GM12891 (cell line): ENCODE measurements at places on chromosomes 12 and 14.

GRCh38 chr12:103583008-103583407 lies 4.1 kb upstream of the STAB2 start:
- DNase-seq: no peak

DNA sequence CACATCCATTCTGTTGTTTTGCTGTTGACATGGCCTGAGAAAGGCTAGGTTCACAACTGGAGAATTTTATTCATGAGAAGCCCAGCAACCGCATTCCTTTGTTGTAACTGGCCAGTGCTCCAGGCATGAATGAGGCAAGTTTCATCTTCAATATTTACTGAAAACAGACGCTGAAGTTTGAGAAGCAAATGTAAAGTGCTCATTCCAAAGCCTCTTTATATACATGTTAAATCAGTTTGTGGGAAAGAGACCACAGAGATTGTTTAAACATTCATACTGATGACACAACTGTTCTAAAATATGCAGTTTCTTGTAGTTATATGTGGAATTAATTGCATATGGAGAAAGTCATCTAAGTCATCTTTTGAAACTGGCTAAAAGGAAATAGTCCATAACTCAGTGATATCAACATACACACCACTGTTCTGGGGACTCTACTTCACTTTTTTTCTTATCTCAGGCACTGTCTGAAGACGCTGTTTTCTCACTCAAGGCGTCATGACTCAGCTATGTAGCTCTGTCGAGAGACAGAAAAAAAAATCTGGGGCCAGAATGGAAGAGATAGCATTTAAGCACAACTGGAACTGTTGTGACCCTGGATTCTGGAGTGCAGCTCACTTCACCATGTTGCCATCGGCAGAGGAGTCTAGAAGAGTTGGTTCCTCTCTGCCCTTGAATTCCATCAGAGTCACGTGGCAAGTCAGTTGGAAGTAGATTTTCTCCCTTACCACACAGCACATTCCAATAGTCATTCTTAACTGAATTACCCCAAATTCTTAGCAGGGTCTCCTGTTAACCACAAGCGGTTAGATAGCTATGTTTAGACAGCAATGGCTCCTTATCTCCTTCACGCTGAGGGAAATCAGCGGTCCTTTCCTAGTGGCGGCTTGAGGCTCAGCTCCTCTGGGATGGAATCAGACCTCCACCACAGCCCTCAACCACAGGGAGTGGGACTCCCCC lies 258.4 kb upstream of the HMGA2 start:
- DNase-seq: no peak

DNA sequence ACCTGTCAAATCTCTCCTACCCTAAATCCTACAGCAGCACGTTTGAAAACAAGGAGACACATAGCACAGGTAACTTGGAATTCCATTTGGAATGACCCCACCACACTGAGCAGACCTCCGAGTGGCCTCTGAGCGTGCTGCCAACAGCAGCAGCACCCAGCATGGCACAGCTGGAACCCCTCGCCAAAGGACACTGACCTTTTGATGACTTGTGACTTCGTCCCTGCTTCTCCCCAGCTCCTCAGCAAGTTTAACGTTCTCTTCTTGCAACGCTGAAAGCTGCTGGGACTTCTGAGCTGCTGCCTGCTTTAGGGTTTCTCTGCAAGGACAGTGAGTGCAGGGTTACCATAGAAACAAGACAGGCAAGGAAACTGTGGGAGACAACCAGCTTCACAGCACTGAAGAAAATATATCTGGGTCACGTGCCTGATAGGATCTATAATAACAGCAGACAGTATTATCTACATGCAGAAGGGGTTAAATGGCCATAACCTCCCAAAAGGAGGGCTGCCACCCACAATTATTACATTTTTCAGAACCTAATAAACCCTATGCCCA lies 43.3 kb upstream of the VPS33A start:
- no peak for DNase-seq

DNA sequence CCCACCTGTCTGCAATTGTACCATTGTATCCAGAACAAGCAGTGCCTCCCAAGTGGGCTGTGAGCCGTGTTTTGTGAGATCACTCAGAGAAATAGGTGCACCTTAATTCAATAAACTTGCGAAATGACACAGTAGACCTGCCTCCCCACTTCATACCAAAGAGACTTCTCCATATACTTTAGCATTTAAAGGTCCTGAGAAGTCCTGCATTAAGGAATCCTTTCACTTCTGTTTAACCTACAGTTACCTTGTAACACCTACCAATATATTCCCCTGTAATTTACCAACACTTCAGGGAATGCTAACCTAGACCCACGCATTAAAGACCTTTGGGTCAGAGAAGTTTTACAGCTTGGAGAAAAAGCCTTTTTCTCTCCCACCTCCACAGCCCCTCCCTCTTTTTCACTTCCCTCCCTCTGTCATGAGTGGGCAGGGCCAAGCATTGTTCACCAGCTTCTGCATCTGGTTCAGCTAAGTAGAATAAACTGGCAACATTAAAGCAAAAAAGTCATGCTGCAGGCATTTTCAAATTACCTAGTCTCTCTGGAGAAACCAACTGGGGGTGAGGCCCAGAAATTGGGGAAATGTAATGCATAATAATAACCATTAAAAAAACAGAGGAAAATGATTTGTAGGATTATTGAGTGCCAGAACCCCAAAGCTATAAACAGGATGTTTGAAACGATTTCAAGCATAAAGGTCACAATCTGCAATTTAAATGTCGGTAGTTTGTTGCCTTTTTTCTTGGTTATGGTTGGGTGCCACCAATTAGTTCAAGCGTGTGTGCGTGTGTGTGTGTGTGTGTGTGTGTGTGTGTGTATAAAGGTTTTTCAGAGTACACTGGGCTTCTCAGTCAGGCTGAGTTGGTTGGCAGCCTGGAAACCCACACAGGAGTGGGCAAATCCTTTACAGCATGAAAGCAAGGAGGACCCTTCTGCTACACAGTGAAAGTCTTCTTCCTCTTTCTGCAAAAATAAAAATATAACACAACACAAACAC lies 13.7 kb upstream of the WSCD2 start:
- no peak for DNase-seq

DNA sequence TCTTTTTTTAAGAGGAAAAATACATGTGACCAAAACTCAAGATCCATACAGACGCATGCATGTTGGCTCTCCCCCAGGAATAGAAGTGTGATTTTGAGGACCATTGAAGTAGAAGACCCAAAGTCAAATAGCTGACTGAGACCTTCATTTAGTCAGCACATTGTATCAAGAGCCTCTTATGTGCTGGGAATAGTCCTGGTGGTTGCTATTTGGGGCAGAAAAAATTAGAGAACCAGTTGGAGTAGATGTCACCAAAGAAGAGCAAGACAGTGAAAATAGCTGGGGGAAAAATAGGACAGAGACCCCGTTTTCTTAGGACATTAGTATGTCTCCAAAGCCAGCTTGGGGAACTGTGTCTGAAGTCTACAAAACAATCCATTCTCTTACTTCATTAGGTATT lies 93.6 kb downstream of the PELI2 start:
- no peak for DNase-seq

DNA sequence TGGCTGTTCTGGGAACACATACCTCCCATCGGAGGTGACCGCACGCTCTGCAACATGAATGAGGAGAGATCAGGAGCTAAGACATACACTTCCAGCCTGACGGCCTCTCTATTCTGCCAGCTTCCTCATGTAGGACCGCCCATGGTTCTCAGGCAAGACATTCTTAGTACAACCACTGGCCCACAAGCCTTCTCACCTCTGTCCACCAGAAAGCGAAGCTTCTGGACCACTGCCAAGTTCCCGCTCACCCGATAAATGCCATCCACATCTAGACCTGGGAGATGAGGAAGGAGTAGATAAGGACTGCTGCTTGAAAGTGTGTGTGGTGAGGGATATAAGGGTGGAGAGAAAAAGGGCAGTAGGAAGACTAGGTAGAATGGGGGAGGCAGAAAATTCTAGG lies 5.2 kb downstream of the ARHGAP9 start:
- no peak for DNase-seq

- no peak for DNase-seq
Observed at GRCh38 chr12:121132601-121133481, at the start of gene P2RX7. Gene P2RX7 (plus strand): TSS chr12:121132876. CDS start chr12:121132971, 95 bp downstream.

GRCh38 chr12:109279525-109279924 lies 29.6 kb downstream of the FOXN4 start:
- no peak for DNase-seq

GRCh38 chr12:3728686-3729085 lies 24.2 kb downstream of the CRACR2A start:
- no peak for DNase-seq

DNA sequence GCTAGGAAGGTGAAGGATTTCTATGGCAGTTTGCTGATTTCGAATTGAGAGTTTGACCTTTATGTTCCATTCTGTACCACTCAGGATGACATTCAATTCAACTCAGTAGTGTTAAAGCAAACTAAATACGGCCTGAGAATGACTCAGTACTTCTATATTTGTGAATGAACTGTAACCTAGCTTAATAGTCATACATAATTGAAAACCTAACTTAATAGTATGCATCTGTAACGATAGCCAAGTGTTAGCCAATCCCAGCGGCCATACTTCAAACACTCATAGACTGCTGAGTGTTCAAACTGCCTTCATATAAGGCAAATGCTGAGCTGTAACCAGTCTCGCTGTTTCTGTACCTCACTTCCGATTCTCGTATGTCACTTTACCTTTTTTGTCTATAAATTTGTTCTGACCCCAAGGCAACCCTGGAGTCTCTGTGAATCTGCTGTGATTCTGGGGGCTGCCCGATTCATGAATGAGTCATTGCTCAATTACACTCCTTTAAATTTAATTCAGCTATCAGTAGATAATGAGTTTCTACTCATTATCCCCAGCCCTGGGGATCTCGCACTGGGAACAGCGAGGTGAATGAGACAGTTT lies 98.5 kb upstream of the SLC24A4 start:
- DNase-seq: no peak

DNA sequence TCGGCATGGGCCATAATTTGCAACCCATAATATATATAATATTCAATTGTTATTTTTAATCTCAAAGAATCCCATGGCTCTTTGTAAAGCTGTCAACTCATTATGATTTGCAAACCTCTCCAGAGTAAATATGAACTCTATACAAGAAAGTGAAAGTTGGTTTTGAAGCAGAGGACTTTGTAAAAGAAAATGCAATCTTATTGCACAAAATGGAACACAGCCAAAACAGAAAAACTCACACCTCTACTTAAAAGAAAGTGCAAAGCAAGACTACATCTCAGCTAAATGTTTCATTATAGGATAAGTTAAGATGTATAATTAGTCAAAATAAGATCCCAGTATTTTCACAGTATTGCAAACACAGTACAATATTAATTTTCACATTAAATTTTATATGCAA lies 111.2 kb upstream of the FLRT2 start:
- DNase-seq: no peak

DNA sequence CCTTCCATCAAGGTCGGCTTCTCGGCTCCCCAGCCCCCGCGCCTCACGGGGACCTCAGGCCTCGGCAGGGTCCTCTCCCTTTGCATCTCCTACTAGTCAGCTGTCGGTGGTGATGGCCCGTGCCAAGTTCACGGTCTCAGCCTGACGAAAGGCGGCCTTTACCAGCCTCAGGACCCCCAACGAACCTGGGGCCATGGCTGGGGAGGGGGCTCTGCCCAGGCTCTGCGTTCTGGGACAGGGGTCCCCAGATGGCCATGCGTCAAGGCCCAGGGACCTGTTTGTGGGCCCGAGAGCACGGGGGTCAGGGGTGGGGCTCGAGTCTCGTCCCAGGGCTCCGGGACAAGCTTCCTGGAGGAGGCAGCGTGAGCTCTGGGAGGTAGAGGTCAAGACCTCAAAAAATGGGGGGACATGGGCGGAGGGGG lies 32.8 kb upstream of the DEGS2 start:
- DNase-seq: no peak

DNA sequence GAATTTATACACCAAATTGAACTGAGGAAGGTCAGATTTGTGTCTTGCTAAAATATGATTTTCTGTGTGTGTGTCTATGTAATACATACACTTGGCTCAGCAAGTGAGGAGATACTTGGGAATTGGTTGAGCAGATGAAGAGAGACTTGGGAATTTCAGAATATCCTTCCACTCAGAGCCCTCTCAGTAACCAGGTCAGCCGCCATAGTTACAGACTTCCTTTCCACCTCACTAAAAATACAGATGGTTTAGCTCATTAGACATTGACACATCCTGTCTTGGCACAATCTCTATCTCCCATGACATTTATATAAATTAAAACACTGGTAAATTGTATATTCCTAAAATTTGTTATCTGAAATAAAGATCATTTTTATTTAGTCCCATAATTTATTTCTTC lies 15.9 kb downstream of the PIK3C2G start:
- DNase-seq: no peak

DNA sequence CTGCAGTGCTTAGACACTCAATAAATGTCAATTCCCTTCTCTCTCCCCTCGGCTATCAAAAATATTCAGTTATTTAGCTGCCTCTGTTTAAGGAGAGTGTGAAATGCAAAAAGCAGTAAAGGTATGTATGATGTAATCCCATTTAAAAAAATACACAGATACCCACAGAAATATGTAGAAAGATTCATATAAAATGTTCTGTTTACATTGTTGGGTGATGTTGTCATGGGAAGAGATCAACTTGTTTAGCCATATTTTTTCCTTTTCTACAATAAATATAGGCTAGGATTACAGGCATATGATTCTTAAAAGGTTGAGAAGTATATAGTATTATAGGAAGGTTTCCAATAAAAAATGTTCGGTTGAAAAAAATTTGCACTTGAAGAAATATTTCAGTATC lies 7.8 kb downstream of the PPP2R3C start:
- no peak for DNase-seq

- no peak for DNase-seq
Observed at GRCh38 chr12:130775953-130776856, 60.1 kb upstream of the RIMBP2 start.

GRCh38 chr12:51335931-51336330 lies 10.5 kb downstream of the CELA1 start:
- no peak for DNase-seq

DNA sequence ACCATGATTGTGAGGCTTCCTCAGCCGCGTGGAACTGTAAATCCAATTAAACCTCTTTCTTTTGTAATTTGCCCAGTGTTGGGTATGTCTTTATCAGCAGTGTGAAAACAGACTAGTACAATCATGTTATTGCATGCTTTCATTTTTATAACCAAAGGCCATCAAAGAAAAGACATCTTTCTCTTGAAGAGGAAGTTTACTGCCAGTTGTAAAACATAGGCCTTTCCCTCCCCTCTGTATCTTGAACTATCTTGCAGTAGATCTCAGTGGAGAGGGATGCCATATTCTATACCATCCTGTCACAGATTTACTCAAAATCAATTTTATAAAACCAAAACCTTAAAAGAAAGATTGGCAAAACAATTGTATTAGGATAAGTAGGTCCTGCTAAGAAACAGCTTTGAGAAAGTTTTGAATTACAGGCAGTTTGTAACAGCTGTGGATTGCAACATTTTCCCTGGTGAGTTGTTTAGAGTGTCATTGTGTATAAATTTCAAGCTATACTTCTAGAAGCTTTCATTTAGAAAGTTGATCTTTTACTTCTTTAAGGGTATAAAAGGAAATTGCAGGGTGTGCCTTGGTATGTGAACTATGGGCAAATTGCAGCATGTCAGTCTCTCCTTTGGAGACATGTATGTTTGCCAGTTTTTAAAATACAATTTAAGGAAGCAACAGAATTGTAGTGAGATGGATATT lies 128.0 kb downstream of the ATP23 start:
- DNase-seq: no peak

GRCh38 chr12:4943938-4944284 lies 34.2 kb downstream of the KCNA1 start:
- DNase-seq: no peak

GRCh38 chr12:7319930-7320329 lies 16.1 kb downstream of the ACSM4 start:
- DNase-seq: no peak
